ENCODE measurements at places on chromosomes 4 and X.
A peak's percentile ranks its signal among the peaks of the same experiment; 100 is the strongest.

DNA sequence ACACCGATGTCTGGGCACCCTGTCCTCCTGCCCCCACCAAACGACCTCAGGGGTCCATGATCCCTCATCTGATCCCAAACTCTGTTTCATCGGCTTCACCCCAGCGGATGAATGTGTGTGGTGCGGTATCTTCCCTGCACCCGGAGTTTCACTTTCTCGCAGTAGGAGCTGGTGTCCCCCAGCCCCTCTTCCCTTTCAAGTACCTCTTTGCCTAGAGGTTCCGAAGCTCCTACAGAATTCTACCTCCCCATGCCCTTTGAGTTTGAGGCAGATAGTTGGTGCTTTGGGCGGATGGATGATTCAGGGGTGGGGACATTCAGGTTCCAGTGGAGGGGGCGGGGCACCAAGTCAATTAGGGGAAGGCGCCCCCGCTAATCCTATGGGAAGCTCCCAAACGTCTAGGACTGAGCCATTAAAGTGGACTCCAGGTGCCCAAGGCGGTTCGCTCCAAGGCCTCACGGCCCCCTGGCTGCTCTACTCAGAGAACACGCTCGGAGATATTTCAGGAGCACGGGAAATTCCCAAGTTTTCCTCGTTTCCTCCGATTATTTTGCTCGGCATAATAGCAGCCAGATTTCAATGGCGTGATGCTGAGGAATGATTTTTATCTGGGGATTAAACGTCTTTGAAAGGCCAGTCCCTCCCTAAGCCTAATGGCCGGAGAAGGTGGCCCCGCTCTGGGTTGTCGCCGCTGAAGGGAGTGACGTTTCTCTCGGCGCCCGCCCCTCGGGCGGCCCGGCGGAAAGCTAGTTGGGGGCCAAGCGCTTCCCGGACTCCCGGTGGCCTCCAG is 1.3 kb downstream of the MSX1 start:
- DNase-seq, result no peak

- no peak for DNase-seq
Measured at GRCh38 chrX:40058719-40059118, 39.0 kb downstream of the BCOR start.

DNA sequence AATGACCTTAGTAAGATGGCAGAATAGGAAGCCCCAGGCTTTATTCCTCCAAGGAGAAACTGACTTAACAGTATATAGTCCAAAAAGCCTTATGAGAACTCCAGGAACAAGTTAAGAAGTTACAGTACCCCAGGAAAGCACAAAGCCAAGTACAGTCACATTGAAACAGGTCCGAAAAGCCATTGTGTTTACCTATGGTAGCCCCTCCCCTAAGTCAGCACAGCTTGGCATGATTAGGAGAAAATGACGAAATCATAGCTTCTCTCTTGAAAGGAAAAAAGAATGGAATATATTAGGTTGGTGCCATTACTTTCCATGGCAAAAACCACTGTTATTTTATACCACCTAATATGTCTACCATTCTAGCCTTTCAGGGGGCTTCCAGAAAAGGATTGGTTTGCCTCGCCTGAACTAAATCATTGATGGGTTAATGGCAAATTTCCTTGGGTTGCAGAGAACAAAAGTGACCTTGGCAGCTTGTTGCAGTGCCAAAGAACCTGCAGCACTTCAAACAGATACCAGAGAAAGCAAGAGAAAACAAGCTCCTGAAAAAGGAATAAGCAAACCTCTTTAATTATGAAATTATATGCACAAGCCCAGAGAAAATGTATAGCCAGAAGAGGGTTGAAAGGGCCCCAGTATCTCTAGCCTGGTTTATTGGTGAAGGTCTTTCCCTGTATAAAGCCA is 130.6 kb downstream of the PTCHD1 start:
- no peak for DNase-seq

- DNase-seq, result peak; percentile 63
Measured at GRCh38 chrX:131729295-131729694, 185.4 kb downstream of the OR13H1 start.

DNA sequence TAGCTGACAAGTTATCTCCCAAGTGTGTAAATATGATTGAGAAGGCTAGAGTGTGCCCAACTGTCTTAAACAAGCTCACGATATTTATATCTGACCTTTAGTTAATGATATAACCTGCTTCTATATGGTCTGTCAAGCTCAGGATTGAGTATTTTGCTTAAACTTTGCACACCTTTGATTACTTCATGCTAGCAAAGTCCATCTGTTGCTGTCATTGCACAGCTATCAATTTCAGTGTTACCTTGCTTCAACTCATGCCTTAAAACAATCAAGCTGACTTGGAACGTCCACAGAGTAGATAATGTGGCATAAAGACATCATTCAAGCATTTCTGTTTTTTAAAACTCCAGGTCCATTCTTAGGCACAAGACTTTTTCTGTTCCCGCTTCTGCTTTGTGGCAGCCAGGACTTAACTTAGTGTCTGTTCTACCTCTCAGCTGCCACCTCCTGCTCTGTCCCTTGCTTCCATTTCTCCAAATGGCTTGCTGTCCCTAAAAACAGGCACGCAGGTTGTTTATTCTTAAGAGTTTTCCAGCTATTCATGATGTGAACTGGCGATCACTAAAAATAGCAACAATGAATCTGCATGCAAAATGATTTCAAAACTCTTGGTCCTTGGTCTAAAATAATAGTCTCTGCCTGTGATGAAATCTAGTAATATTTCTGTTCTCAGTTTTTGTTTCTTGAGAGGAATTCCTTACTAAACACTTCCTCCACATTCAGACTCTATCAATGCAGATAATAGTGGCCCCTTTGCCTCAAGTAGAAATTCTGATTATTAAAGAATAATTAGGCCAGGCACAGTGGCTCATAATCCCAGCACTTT is 16.3 kb upstream of the NEIL3 start:
- no peak for DNase-seq

GRCh38 chr4:143404555-143404954 is 67.9 kb downstream of the GAB1 start:
- no peak for DNase-seq

DNA sequence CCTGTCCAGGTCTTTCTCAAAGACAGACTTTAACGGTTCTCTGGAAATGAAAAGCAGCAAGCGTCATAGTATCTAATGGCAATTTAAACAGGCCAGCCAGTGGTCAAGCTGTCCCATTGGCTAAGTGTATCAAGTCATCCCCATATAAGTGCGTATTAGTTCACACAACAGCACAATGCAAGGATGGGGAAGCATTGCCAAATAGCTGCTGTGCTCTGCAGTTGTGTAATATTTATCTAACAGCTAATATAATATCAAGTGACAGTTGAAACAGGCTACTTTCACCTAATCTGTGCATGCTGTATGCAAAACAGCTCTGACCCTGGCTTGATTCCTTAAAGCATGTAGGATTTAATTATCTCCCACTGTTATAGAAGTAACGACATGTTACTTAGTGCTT is 134.8 kb upstream of the PPARGC1A start:
- no peak for DNase-seq

DNA sequence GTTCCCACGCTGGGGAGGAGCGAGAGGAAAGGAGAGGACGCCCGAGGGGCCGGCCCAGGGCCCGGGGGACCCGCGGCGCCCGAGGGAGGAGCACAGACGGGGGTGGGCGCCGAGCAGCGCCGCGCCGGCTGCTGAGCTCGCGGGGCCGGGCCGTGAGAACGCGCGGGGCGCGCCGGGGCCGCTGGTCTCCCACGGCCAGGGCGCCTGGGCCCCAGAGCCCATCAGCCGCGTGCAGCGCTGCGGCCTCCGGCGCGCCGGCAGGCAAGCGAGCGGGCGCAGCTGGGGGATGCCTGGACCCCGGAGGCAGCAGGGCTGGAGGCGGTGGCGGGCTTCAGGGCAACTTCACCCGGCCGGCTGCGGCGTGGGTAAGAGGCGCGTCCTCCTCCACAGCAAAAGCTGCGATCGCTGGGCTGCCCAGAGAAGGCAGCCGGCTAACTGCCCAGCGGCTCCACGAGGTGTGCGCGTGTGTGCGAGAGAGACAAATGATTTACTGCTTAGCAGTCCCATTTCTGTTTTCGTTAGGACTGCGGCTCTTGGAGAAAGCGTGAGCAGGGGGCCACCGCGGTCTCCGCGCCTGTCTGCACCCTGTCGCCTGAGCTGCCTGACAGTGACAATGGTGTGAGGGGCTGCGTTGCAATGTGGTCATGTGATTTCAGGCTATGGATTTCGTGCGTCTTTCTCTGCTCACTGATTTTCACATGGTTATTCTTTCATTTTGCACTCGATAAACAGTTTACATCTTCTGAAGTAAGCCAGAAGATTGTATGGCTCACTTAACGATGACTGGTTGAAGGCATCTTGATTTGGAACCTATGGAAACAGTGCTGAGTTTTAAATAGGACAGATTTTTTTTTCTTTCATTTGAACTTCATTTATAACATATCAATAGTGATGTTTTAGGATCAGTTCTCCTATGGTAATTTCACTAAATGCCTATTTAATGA is 1.2 kb downstream of the GUCY1A1 start:
- no peak for DNase-seq

GRCh38 chr4:148390311-148390710 is 51.9 kb downstream of the NR3C2 start:
- no peak for DNase-seq

DNA sequence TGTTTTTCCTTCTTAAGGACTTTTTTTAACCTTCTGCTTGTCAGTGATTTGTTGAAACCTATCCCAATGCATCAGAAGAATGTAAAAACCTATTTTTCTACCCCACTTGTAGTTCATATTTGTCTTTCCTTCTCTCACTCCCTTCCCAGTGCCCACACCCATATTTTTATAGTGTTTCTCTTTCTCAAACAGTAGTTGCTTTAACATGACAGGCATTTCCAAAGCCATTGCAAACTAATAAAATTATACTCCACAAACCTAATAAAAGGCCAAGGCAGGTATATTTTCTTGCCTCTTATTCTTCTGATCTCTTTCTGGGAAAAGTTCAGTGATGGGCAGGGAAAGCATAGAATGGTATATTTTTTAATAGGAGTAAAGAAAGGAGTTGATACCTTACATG is 35.7 kb upstream of the FHDC1 start:
- DNase-seq, result no peak

GRCh38 chr4:77802402-77802801 is 16.8 kb downstream of the CNOT6L start:
- no peak for DNase-seq

DNA sequence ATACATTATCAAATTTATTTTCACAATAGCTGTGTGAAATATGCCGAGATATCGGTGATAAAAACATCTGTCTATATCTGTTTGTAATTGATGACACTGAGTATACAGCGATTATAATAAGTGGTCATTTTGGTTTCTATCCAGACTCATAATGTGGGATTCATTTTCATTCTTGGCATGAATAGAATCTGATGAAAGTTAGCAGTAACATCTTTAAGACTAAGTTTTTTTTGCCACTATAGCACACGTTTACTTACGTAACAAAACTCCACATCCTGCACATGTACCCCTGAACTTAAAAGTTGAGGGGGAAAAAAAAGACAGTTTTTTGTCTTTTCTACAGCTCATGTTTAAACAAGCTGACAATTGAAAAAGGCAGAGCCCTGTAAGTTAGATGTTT is 86.4 kb downstream of the PPA2 start:
- no peak for DNase-seq

DNA sequence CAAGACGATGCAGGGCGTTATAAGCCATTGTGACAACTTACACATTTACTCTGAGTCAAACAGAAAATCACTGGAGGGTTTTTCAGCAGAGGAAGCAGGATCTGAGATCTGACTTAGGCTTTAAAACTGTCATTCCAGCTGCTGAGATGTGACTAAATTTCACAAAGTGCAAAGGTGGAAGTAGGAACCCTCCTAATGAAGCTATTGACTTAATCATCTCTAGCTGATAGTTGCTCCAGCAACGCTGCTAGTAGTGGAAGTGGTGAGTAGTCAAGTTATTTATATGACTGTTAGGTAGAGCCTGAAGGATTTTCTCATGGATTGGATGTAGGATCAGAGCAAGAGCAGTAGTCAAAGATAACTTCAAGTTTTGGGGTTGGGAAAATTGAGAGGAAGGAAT is 218.6 kb downstream of the GRID2 start:
- DNase-seq, result no peak

DNA sequence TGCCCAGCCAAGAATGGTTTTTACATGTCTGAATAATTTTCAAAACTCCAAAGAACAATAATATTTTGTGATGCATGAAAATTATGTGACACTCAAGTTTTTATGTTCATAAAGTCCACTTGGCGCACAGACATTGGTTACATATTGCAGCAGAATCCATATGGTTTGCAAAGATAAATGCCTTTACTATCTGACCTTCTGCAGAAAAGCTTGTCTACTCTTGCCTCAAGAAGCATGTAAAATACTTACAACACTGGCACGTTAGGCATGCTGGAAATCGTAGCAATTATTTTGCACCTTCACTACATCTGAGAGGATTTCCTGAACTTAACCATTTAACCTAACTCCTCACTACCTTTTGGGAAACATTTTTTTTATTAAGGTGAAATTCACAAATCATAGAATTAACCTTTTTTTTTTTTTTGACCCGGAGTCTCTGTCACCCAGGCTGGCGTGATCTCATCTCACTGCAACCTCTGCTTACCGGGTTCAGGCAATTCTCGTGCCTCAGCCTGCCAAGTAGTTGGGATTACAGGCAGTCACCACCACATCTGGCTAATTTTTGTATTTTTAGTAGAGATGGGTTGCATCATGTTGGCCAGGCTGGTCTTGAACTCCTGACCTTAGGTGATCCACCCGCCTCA is 3.5 kb upstream of the XG start:
- DNase-seq, result no peak

DNA sequence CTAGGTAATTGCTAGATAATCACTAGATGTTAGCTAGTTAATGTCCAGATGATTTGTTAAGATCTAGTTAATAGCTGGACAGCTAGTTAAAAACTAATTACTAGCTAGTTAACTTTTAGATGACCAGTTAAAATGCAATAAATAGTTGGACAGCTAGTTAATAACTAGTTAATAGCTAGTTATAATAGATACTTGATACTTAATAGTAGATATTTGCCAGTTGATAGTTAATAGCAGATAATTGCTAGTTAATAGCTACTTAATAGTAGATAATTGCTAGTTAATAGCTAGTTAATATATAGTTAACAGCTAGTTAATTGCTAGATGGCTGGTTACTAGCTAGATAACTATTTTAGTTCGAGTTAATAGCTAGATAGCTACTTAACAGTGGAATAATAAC is 631.4 kb upstream of the CT83 start:
- DNase-seq, result no peak

GRCh38 chr4:25068386-25068785 is 37.6 kb upstream of the LGI2 start:
- DNase-seq, result no peak

GRCh38 chrX:821327-822107 is 190.9 kb downstream of the SHOX start:
- DNase-seq, result no peak

DNA sequence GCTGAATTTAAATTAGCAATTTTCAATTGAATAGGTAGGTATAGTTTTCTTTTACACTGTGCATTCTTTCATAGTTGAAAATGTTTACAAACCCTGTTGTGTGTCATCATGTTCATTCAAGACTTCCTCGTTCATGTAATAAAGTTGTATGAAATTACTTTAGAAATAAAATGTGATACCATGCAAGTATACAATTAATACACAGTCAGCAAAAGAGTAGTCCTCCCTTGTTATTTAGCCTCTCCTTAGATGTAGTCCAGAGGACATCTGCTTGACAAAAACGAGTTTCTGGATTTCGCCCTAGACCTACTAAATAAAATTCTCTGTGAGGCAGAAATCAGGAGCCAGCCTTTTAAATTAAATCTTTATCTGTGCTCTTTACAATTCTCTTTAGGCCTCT is 231.6 kb downstream of the CXXC4 start:
- DNase-seq, result no peak
